ENCODE measurements at places on chromosomes 1 and 21.

DNA sequence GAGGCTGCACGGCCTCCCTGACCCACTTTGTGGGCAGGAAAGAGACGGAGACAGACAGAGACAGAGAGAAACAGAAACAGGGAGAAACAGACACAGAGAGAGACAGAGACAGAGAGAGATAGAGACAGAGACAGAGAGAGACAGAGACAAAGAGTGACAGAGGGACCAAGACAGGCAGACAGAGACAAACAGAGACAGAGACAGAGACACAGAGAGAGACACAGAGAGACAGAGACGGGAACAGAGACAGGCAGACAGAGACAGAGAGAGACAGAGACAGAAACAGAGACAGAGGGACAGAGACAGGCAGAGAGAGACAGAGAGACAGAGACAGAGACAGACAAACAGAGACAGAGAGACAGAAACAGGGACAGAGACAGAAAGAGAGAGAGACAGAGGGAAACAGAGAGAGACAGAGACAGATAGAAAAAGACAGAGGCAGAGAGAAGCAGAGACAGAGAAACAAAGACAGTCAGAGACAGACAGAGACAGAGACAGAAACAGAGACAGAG lies 3.1 kb downstream of the COL6A1 start:
- no peak for DNase-seq

GRCh38 chr1:14755518-14756252 lies 157.2 kb downstream of the KAZN start:
- DNase-seq, result no peak

GRCh38 chr1:29235955-29236711 lies at the start of gene PTPRU:
Gene PTPRU, plus strand, starts transcription at chr1:29236522. Its CDS starts 123 bp downstream, at chr1:29236645.
- peak; percentile 76 for DNase-seq

- no peak for DNase-seq
Measured at GRCh38 chr1:186620566-186621350, 59.5 kb downstream of the PTGS2 start.

DNA sequence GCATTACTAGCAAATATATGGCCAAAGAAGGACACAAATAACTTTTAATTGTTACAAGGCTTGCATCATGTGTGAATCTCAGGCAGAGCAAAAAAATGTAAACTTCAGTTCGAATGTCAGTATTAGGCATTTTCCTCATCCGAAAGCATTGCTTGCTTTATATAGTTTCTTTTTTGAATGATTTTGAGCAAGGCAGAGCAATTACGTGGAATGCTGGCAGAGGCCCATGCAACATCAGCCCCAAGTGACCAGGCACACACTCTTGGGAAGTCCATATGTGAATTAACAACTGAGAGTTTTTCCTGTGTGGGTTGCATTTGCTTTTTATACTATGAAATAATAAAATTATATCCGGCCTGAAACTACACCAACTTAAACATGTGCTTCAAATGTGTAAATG lies 274.8 kb downstream of the PTPRC start:
- DNase-seq, result no peak
